ENCODE measurements at places on chromosomes 3 and 15.

DNA sequence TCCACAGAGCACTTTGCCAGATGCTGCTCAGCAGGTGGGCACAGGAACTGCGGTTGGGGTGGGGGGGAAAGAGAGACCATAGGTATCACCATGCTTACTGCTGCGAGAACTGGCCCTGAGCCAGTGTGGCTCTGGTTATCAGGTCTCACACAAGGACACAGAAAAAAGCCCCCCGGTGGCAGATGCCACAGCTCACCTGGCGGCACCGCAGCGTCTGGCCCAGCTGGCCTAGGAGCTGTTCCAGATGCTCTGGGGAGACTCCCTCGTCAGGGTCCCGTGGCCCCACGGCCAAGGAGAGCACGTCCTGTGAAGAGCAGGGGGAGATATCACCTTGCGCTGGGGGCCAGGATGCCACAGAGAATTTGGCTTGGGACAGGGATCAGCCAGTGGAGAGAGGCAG, 10.8 kb downstream of the CDAN1 start:
- DNase-seq = no peak

- DNase-seq = no peak
Observed at GRCh38 chr3:150278843-150279381, 129.2 kb upstream of the TSC22D2 start.

DNA sequence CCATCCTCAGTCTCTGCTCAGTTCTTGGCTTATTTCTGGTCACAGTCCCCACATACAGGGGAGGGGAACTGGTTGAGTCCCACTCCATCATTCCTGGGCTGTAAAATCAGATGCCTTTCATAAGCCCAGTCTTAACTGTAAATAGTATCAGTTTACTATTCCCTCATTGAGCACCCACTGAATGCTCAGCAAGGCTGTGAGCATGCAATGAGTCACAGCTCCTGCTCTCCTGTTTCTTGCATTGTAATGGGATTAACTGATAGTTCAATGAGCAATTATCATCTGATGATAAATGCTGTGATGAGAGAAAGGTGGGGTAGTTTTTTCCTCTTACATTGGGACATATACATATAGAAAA, 113.6 kb upstream of the TPM1 start:
- DNase-seq = no peak

DNA sequence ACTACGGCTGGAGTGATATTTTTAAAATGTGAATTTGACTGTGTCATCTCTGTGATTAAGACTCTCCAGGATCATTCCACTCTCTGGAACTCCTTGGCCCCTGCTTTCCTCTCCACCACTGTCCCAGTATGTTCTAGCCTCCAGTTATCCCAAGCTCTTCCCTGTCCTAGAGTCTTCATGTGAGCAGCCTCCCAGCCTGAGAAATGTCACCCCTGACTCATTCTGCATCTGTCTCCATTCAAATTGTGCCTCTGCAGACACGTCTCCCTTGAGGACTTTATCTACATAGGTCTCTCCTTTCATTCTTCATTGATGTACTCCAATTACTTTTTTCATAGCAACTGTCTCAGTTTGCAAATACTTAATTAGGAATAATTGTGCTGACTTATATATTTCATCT, 317.7 kb upstream of the ADAMTS9 start:
- DNase-seq = no peak

- DNase-seq = no peak
Observed at GRCh38 chr3:30620402-30621360, 14.3 kb downstream of the TGFBR2 start.

GRCh38 chr3:74436184-74436583, 178.3 kb downstream of the CNTN3 start:
- DNase-seq = no peak

DNA sequence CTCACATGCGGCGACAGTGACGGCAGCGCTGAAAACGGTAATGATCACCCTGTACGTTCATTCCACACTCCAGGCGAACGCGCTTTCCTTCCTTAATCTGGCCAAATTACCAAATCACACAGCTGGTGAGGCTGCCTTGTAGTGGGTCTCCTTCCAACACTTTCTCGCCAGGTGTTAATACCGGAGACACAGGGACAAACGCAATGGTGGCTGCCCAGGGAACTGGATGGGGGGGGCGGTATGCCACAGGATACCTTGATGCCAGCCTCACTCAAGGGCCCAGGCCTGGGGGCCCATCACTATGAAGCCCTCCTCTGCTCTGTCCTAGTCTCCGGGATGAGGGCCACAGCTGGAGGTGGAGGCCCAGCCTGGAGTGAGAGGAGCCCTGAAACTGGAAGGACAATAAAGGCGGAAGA, 1.4 kb upstream of the CAMK2N2 start:
- no peak for DNase-seq

GRCh38 chr15:69088300-69088965, 72.0 kb upstream of the GLCE start:
- DNase-seq = no peak

GRCh38 chr3:168002786-168003368, 92.8 kb downstream of the GOLIM4 start:
- no peak for DNase-seq

DNA sequence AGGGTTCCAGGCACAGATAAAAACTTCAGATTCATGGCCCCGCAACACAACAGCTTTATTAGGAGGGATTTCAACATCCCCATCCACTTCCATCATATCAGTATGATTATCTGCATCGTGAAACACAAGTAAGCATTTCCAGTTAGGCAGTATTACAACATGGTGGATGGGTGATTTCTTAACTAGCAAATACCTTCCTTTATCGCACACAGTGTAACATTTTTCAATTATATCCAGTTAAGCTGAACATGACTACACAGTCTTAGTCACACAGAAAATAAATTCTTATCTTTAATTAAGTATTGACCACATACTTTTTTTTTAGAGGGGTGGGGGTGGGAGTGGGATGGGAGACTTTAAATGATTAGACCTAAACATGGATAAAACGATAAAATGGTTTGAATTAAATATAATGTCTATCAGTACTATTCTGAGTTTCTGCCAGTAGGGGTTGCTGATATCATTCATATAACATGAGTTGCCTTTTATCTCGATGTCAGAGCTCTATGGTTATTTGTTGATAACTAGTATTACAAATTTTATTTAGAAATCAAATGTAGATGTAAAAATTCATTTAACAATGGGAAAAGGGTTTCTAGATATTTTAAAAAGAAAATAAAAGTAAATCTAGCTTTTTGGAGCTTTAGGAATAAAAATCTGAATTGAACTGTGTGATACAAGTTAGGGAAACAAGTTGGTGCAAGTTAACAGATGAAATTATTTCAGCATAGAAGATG, 146.6 kb downstream of the TBL1XR1 start:
- DNase-seq = no peak

GRCh38 chr15:68999091-68999490, 15.4 kb upstream of the NOX5 start:
- DNase-seq = no peak

DNA sequence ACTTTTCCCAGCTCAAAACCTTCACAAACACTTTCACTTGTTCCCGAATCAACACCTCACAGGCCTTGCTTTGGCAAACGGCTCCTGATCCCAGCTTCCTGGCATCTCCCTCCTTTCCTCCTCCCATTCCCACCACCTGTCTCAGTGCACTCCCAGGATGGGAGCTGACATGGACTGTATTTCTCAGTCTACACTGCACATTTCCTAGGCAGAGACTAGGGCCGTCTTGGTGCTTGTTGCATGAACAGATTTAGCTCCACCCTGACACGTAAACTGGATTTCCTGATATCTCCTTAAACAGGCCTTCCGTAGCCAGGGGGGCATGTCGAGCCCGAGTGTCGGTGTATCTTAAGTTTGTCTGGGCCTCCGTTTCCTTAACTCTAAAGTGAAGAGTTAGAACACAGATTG, 790 bp upstream of the WHAMM start:
- DNase-seq = no peak

- no peak for DNase-seq
Observed at GRCh38 chr3:142997330-142997729, 4.0 kb upstream of the U2SURP start.

DNA sequence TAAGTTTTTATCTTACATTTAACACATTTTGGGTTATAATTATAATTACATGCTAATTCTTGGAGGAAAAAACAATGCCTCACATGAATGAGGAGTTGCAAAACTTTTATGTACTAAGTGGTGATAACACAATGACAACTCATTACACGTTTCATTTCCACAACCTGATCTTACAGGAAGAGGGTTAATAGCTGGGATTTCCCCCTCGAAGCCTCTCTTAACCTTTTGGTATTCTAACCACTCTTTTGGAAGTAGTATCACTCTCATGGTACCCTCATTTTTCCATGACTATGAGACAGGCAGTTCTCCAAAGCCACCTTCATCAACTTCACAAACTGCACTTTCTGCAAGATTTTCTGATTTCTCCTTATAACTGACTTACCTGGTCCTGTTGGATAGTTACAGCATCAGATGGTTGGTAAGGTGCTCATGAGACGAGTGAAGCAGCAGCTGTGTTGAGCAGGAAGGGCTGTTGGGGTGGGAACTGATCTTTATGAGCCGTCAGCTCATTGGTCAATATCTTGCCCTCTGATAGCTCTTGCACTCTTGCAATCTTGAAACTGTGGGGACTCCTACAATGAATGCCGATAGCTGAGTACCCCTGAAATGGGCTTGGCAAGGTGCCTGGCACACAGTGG, 41.6 kb downstream of the ACAN start:
- no peak for DNase-seq

DNA sequence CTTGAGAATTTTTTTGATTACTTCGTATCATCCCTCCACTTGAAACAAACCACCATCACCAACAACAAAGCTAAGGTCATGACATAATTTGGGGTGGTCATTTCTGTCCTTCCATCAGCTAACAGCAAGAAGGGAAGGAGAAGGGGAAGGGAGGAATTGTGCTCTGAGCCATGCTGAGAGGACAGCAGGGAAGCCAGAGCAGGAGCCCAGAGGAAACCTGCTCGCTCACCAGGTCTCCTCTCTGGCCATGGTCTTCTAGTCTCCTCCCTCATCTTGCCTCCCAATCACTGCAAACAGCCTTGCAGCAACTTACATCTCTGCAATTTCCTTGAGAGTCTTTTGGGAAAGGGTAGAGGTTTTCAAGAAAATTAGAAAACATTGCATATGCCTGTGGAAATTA, 196.7 kb downstream of the SSR3 start:
- no peak for DNase-seq

DNA sequence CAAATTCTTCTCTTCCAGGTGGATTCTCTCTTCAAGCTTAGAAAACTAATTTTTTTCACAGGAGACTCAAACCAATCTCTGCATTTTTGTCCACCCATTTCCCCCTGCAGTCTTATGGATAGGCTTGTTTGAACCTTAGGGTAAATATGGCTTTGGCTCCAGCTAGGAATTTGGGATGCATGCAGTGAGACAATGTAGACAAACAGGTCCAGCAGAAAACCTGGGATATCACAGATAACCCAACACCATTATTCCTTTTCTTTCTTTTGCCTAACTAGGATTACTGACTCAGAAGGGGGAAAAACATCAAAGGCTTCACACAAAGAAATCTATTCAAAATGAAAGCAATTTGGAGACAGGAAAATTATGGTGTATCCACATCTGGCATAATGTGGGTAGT, 11.2 kb upstream of the SEMA5B start:
- DNase-seq = no peak

- DNase-seq = no peak
Observed at GRCh38 chr15:42108806-42109205, 14.4 kb upstream of the PLA2G4D start.

DNA sequence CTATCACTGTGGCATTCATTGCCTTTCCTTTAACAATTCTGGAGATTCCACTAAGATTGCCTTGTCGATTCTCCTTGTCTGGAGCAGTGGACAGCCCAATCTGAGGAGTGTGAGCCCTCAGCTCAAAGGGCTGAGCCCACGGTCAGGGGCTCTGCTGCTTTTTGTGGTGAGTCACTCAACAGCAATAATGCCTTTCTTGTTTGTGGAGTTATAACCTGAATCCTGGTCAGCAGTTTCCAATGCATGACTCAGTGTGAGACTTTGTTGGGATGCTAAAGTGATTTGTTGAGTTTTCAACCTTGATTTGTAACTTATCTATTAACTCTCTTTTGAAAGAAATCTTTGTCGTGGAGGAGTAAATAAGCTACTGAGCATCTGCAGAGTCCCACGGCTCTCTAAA, 183.5 kb downstream of the TJP1 start:
- DNase-seq = no peak

DNA sequence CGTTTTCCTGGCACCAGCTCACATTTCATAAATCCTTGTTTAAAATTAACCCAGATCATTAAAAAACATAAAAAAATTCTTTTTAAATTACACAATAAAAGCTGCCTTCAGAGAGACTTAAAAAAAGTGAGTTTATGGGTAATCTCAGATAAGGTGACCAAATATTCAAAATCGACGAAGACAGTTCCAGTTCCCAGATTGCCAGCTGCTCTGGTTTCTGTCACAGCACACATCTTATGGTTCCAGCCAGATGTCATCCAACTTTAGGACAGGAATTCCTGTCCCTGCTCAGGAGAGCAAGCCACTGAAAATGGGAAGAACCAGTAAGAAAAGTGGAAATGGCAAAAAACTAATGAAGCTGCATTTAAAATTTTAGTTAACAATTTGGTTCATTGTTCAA, 15.8 kb upstream of the ZNF770 start:
- DNase-seq = no peak

- DNase-seq = no peak
Observed at GRCh38 chr3:71227270-71227661, 356.3 kb downstream of the FOXP1 start.

DNA sequence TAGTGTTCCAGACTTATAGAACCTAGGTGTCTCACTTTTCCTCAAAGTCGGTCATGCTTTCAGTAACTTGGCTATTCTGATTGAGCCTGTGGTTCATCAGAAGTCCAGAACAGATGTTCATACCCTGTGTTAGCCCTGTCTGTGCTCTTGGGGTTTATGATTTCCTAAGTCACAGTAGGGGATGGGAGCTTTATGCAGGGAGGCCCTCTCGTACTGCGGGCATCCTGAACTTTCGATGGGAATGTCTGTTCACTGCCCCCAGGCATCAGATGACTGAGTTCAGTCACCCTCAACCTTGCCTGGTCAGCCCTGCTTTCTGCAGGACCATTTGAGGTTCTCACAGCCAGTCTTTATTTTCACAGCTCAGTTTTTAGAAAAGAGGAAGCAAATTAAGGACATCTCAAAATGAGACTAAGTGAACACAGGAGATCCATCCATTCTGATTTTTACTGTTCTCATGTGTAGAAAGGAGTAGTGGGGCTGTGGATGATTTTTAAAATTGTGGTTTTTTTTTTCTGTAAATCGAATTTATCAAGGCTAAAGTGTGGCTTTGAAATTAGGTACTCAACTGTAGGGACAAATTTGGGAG, 71.3 kb downstream of the CMTM8 start:
- no peak for DNase-seq

DNA sequence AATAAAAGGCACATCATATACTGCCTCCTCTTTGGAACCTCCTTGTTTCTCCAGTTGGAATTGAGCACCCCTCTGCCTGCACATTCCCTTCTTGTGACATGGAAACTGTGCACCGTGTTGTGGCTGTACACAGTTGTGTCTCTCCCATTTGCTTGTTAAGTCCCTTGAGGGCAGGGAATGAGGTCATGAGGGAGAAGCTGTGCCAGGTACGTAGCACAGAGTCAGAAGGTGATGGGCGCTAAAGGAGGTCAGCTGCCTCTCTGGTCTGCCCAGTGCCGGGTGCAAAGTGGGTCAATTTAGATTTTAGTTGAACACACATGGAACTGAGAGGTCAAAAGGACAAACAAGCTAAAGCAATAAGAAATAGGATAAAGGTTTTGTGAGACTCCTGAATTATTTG, 124.4 kb downstream of the FAM43A start:
- no peak for DNase-seq

GRCh38 chr3:99366663-99367429, 271.5 kb upstream of the COL8A1 start:
- DNase-seq = no peak

GRCh38 chr15:78739996-78740903, 71.0 kb downstream of the ADAMTS7 start:
- DNase-seq = no peak
